ENCODE measurements at places on chromosomes 13 and 19.

GRCh38 chr19:57786286-57786685 lies 16.8 kb downstream of the ZNF586 start:
- DNase-seq: no peak

- no peak for DNase-seq
Observed at GRCh38 chr13:42547612-42548011, 26.3 kb upstream of the TNFSF11 start.

- no peak for DNase-seq
Observed at GRCh38 chr13:43979492-43979891, 99.8 kb downstream of the LACC1 start.

DNA sequence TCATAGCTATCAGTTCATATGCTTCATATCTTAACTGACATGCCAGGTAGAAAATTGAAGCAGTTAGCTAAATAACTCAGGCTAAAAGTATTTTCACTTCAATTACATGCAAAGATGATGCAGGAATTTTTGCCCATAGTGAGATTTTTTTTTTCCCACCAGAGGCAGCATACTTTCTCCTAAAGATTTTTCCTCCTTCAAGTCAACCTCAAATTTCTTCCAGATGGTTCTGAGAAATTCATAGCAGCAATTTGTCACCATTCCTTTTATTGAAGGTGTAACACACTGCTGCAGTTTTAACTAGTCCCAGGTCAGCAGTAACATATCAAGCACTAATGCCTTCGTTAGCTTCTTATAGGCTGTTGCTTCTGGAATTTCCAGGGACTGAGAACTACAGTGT lies 141.9 kb downstream of the SUCLA2 start:
- no peak for DNase-seq

DNA sequence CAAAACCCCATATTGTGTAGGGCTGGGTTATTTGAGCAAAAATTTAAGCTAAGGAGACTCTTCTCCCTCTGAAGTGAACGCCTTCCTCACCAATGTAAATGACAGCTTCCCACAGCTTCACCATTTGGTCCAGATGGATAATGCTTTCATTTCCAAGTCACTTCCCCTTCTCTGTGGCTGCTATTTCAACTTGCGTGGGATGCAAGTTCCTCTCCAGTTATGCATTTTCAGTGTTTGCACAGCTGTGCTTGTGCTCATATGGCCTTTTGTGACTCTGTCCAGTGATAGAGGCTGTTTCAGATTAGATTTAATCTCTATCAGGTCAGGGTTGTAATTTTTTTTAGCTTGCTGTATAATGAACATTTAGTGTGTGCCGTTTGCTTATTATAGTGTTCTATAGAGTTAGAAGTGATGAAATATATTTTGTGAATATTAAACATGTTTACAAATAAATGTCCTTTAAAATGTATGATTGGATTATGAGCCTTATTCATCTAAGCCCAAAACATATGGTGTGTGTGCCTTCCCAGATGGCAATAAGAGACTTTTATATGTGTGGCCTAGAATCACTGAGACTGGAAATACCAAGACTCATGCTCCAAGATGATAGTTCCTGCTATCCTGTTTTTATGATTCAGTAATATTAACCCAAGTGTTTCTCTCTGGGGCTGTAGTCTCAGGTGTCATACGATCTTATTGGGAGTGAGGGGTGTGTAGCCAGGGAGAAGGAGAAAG lies 86.6 kb downstream of the TNFRSF19 start:
- DNase-seq: no peak

DNA sequence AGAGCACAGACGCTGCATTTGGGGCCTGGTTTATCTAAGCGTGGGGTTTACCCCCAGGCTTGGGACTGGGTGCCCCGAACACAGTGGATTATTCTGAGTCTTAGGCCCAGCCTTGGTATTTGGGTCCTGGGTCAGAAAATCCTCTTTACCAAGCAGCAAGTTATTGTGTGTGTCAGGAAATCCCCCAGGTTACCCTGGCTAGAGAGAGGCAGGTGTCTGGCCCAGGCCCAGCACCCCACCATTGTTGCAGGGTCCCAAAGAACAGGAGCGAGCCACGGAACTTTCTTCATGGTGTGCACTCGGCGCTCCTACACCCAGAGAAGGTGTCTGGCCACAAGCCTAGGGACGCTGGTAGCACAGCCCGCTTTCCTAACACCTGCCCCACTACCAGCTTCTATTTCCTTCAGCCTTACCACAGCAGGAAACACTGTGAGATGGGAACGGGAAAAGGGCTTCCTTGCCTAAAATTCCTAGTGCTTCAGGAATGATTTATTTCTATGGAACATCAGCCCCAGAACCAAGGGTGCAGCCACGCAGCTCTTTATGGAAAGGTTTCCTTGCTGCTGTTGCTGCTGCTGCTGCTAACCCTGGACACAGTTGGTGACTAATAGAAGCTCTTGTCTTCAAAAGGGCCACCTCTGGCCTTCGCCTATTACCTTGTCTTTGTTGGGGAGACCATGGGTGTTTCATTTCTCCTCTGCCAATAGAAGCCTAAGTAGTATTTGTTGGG lies 7.4 kb upstream of the CDX2 start:
- DNase-seq: no peak

GRCh38 chr13:44411841-44412240 lies 38.2 kb downstream of the SERP2 start:
- DNase-seq: no peak

DNA sequence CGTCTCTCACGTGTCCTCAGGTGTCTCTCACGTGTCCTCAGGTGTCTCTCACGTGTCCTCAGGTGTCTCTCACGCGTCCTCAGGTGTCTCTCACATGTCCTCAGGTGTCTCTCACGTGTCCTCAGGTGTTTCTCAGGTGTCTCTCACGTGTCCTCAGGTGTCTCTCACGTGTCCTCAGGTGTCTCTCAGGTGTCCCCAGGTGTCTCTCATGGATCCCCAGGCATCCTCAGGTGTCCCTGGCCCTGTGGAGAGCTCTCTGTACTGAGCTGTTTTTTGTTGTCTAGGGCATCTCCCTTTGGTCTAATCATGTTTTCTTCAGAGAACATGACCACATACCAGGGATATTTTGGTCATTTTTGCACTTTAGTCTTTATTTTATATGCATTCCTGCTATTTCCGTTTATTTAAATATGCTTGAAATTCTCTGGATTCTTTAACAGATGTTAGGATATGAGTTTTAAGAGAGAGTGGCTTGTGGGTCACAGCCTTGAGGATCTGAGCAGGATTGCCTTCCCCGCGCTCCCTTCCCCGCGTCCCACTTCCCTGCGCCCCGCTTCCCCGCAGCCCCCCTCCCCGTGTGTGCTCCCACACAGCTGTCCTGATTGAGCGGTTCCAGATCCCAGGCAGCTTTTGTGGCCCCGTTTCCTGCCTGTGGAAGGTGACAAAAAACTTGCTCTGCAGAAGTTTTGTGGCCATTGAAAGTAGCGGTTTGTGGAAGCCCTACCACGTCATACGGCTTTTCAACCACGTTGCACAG lies 31.9 kb downstream of the ATP4B start:
- no peak for DNase-seq

DNA sequence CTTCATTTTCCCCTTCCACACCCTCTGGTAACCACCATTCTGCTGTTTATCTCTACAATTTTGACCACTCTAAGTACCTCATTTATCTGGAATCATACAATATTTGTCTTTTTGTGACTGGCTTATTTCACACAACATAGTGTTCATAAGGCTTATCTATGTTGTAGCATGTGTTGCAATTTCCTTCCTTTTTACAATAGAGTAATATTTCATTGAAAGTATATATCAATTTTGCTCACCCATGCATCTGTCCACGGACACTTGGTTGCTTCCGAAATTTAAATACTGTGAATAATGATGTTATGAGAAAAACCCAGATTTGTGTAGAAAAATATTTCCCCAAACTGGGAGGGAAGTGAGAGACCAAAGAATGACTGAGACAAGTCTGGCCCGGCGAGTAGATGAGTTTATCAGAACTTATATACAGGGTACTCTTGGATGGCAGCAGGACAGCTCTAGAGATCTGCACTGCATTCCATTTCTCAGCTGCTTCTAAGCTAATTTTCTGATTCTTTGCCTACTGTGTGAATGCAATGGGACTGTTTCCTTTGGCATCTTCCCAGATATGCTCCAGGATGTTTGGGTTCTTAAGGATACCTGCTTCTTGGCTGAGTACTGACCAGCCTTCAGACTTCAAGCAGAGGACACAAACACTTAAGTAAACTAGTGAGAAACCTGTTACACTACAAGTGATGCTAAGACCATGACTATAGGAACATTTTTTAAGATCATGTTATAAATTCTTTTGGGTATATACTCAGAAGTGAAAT lies 834.0 kb upstream of the PCDH9 start:
- DNase-seq: no peak

DNA sequence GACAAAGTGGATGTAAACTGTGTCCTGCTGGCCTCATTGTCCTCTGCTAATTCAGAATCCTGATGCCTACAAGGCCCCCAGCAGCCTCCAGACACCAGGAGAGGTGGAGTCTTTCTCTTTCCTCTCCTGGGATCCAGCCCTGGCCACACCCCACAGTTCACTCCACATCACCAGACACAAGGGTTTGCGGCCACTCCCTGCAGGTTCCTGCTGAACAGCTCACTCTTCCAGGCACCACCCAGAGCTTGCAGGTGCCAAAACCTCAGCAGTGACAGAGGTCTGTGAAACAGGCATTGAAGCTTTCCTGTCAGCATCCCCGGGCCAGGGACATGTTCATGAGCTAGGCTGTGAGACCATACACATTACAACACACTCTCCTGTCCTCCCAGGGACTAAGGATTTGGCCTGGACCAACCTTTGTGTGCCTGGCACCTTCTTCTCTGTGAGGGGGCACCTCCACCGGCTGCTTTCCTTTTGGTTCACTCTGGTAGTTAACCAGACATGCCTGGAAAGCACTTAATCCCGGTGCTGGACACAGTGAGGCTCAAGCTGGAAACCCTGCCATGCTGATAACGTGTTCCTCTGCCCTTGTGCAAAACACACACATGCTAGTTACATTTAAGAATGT lies 11.1 kb upstream of the ATP12A start:
- no peak for DNase-seq

- no peak for DNase-seq
Observed at GRCh38 chr19:10211061-10211460, 16.3 kb upstream of the DNMT1 start.

DNA sequence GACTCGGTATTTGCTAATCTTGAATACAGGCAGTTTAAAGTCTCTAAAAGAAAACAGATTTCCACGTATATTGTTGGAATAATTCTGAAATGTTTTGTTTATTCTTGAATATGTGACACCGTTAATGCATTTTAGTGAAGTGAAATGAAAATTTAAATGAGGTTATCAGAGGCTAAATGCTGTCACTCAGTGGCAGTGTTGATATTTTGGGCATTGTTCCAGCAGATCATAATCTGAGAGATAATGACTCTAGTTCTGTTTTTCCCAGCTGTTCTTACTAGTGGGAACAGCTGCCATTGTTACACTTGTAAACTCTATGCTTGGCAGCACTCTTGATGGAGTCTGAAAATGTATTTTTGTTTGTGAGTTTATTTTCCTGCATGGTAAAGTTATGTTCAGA lies 365.6 kb upstream of the SLC10A2 start:
- DNase-seq: no peak

- no peak for DNase-seq
Observed at GRCh38 chr13:49443357-49443703, 534 bp downstream of the CAB39L start.

DNA sequence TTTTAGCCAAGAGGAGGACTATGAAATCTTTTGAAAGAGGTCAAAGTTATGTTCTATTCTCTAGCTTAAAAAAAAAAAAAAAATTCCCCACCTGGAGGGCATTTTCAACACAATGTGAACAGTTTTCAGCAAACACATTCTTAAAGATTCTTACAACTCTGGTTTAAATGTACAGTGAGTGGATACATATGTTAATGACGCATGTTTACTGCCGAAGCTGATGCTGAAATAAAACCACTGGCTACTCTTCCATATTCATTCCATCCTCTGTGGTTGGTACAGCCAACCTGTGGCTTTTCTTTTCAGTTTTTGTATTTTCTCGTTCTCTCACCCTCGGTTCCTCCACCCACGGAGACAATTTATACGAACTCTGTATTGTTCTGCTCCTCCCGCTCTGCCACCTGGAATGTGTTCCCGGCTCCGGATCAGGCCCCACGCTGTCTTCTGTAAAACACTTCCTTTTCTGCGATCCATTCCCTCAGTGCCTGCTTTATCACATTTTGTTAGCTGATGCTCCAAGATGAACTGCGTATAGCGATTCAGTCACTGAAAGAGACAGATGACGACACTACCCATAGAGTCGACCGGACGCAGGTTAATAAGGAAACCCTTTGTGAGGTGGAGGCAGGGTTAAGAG lies 466.4 kb upstream of the ARGLU1 start:
- no peak for DNase-seq

DNA sequence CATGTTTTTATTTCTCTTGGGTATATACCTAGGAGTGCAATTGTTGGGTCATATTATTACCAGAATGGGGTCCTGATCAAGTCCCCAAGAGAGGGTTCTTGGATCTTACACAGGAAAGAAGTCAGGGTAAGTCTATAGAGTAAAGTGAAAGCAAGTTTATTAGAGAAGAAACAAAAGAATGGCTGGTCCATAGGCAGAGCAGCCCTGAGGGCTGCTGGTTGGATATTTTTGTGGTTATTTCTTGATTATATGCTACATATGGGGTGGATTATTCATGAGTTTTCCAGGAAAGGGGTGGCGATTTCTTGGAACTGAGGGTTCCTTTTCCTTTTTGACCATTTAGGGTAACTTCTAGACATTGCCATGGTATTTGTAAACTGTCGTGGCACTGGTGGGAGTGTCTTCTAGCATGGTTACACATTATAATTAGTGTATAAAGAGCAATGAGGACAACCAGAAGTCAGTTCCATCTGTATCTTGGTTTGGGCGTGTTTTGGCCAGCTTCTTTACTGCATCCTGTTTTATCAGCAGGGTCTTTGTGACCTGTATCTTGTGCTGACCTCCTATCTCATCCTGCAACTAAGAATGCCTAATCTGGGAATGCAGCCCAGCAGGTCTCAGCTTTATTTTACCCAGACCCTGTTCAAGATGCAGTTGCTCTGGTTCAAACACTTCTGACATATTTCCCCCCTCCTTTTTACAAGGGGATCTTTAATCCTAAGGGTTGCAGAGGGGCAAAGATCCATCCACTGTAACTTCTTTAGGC lies 41.1 kb downstream of the CEACAM1 start:
- no peak for DNase-seq

DNA sequence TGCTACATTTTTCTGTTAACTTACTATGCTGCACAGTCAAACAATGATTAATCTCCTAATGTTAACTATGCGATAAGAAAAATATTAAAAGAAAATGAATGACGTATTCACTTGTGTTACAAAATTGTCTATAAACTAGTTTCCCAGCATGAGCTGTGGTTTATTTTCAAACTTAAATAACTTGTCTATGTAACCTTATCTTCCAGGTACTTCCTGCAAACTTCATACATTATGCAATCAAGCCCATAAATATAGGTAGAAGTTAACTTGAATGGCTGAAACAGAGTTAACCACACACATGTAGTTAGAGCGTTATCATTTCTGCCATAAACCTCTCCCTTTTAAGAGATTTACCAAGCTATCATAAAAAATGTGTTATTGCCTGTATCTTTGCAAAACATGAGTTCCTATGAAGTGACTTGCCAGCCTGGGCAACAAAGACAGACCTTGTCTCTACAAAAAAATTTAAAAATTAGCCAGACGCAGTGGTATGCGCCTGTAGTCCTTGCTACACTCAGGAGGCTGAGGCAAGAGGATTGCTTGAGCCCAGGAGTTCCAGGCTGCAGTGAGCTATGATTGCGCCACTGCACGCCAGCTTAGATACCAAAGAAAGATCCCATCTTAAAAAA lies 17.7 kb upstream of the KLF5 start:
- no peak for DNase-seq

- no peak for DNase-seq
Observed at GRCh38 chr13:30448441-30448840, 17.3 kb downstream of the HMGB1 start.

Data from stimulated activated CD4-positive, alpha-beta T cell treated with anti-CD3 and anti-CD28 coated beads, Interleukin-12 subunit alpha, Interleukin-12 subunit beta, amount 100 ng/mL, for 48 hours (primary cell).